ENCODE measurements at places on chromosomes 3 and 15.

DNA sequence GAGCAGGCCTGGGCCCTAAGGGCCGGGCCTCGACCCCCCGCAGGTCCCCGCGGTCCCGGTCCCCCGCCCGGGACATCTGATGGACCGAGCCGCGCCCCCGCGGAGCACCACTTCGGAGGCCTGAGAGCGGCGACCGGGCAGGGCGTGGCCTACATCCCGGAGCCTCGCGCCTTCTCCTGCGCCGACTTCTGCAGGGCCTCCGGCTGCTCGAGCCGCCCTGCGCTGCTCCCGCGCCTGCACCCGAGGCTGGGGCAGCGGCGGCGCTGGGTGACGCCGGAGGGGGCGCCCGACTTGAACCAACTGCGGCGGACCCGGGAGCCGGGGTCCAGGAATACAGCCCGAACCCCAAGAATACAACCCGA, 14.9 kb upstream of the GP9 start:
- DNase-seq: no peak

DNA sequence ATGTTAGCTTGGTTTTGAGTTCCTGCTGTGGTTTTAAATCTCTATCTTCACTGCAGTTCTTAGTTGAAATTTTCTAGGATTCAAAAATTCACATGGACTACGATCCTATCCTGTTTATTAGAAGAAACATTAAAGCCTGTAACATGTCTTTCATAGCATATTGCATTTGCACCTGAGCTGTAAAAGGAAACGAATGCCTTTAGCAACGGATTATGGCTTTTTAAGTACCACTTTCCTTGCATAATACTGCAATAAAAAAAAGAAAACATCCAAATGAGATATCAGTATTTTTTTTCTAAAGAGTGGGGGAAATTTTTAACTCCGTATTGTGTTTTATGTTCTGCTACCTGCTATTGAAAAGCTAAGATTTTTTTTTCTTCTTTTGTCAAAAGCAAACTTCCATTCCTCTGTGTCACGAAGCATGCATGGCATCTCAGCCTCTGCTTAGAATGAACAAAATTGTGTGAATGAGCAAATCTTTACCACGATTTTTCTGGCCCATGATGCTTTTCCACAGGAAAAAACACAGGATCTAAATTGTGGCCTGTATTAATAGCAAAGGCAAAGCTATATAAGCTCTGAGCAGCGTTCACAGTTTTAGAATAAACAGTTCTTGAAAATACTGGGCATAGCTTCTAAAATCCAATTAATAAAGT, 110.0 kb upstream of the CDIN1 start:
- peak; percentile 59 for DNase-seq

DNA sequence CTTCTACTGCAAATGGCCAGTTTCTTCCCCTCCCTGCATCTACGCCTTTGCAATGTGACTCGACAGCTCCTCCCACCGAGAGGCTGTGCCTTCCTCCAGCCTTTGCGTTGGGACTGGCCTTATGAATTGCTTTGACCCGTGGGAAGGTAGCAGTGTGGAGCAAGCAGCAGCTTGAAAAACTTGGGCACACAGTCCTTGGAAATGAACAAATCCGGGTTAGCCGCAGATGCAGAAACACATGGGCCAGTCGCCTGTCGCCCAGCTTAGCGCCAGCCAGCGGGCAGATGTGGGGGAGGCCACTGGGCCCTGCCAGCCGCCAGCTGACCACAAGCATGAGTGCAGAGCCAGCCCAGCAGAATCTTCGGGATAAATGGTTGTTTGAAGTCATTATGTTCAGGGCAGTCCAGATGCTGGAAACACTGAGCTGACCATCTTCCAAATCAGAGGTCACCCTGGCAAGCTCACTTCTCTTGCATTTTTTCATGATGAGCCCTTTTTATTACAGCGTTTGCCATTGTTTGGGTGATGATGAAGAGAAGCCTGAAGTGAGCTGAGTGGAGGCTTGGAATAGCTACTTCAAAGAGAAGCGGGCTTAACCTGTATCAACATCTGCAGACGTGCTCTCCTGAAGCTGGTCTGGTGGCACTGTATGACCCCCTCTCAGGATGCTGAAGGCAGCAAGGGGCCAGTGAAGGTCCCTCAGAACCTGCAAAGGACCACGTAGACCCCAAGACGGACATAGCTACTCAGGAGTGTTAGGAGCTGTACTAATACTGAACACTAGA, 9.8 kb downstream of the SELENOS start:
- peak; percentile 87 for DNase-seq

DNA sequence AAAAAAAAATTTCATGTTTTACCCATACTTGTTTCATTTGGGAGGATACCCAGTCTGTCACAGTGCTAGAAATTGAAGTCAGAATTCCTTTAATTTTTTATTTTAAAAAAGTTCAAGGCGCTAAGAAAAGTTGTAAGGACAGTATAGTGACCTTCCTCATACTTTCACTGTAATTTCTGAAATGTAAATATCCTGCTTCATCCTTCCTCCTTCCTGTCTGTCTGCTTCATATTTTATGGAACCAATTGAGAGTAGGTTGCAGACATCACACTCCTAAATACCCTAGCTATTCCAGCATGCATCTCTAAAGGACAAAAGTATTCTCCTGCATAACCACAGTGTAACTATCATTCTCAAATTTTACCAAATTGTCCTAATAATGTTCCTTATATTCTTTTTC, 35.8 kb downstream of the CMTM8 start:
- DNase-seq: no peak

DNA sequence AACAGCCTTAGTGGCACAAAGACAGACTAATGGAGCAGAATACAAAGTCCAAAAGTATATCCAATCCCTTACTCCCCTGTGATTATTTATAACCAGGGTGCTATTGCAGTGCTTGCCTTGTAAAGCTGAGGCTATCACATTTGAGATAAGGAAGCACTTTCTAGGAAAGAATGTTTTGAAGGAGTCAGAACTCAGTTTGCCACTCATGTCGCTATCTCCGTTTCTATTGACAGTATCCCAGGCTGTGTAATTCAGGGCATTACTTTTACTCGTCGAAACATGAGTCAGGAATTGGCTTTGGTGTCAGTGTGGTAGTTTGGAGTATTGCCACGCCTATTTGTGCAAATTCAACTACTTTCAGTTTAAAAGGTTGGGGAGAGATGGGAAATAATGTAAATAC, 78.4 kb downstream of the FBXL2 start:
- peak; percentile 13 for DNase-seq

- DNase-seq: peak; percentile 93
These were observed at the start of gene TNIK for GRCh38 chr3:171459942-171460724. Gene TNIK (minus strand): TSS chr3:171460405. CDS start chr3:171460063, 342 bp downstream.

DNA sequence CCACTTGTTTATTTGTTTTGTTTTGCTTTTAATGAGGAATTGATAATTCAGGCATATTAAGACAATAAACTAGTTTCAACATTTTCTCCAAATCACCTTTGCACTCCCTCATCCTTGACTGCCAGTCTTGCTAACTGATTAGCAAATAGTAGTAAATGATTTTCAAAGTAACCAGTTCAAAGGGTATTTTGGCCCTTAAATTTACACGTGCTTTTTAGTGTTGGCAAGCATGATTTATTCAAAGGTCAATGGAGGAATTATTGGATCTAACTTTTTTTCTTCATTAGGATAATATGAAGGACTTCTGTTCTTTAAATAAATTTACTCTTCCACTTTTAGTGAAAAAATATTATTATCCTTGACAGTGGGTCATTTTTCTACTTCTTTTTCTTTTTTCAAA, 53.8 kb downstream of the BCHE start:
- no peak for DNase-seq

- peak; percentile 1 for DNase-seq
These were observed 114.1 kb upstream of the DNAJC19 start for GRCh38 chr3:181103605-181104004.

DNA sequence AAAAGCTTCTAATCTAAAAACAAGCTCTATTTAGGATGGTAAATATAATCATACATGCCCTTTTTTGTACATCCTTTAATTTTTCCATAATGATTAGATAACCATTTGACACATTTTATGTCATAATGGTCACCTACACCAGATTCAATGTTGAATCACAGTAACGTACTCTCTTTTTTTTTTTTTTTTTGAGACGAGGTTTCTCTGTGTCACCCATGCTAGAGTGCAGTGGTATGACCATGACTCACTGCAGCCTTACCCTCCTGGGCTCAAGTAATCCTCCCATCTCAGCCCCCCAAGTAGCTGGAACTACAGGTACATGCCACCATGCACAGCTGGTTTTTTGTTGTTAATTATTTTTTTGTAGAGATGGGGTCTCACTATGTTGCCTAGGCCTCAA, 49.2 kb downstream of the PROS1 start:
- no peak for DNase-seq

DNA sequence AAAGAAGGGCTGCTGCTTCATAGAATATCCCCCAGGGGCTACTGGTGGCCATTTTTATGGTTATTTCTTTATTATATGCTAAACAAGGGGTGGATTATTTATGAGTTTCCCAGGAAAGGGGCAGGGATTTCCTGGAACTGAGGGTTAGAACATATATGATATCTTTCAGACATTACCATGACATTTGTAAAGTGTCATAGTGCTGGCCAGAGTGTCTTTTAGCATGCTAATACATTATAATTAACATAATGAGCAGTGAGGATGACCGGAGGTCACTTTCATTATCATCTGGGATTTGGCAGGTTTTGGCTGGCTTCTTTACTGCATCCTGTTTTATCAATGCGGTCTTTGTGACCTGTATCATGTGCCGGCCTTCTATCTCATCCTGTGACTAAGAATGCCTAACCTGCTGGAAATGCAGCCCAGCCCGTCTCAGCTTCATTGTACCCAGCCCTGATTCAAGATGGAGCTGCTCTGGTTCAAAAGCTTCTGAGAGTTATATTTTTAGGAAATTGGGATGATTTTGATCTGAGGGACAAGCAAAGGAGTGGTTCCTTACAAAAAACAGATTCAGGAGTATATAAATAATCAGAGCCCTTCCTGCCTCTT, 9.1 kb upstream of the ZBTB20 start:
- DNase-seq: no peak

DNA sequence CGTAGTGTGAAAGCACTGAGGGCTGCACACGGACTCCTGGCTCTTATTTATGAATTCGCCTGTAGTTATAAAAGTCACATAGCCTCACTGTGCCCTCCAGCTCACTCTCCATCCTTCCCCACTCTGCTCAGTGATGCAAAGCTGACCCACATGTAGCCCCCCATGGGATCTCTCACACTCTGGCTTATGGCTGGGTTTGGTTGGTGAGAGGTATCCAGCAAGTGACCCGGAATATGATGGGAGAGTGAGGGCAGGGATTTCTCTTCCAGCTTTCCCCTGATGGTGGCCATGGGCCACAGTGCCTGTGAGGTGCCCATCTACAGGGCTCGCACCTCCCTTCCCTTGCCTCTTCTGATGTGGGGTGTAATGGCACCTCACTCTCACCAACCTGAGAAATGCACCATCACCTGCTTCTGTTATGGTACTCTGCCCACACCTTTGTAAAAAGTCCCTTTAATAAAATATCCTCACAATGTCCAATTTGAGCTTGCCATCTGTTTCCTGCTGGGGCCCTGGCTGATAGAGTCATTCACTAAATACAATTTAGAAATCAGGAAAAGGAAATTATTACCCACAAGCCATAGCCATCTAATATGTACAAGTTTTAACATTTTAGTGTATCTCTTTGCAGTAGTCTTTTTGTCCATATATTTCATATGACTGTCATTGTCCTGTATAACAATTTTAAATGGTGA, 93.6 kb downstream of the SCN11A start:
- DNase-seq: no peak

DNA sequence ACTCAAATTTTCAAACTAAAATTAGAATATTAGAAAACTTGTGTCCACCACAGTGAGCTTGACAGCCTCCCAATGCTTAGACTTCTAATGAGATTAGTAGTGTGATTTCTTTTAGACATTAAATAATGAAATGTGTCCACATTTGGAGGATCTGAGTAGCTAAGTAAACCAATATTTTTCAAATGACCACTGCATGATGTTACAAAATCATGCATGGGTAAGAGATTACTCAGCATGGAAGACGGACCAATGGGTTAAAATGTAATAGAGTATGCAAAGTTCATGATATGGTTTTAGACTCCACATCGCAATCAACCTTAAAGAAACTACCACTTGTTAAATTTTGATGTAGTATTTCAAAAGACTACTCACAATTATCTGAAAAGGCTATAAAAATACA, 130.6 kb downstream of the IMPG2 start:
- DNase-seq: peak; percentile 64

DNA sequence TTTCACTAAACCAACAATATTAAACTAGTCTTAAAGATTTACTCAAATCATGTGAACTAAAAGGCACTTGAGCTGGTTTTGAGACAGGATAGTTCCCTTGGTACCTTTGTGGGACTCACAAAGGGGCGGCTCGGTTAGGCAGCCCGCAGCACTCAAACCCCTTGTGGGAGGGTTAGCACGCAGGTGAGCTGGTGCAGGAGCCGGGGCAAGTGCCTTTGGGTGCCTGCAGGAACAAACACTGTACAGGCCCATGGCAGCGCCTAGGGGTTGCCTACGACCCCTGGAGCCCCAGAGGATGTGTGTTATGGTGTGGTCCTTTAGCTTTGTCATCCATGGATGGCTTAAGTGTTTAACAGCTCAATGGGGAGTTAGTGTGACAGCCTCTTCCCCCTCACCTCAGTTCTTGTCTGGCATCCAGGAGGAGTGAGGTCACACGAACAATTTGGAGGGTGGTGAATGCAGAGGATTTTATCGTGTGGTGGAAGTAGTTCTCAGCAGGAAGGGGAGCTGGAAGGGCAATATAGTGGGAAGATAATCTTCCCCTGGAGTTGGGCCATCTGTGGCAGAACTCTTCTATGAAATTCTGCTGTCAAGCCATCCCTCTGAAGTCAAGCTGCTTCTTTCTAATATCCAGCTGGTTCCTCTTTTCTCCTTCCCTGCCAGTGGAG, 470.9 kb downstream of the RBMS3 start:
- DNase-seq: no peak

DNA sequence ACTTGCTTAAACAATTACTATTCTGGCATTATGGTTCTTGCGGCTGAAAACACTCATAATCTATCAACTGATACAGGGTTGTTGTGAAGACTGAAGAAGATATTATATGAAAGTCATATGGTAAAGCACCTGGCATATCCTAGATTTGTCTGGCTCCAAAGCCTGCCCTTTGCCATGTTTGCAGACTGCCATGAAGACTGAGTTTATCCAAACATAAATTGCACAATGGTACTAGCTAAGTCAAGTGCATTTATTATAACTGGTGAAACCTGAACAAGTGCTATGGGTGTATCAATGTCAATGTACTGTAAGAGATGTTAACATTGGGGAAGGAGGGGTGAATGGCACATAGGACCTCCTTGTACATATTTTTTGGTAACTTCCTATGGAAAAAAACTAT, 87.4 kb upstream of the MEX3B start:
- no peak for DNase-seq
